BJ (cell line): ENCODE measurements at places on chromosomes 1 and 21.

- no peak for DNase-seq
Measured at GRCh38 chr1:179794146-179794545, 51.1 kb downstream of the FAM163A start.

- no peak for DNase-seq
Measured at GRCh38 chr1:22139066-22139594, 3.8 kb downstream of the WNT4 start.

GRCh38 chr1:201016943-201017827 is 6.3 kb downstream of the KIF21B start:
- no peak for DNase-seq

DNA sequence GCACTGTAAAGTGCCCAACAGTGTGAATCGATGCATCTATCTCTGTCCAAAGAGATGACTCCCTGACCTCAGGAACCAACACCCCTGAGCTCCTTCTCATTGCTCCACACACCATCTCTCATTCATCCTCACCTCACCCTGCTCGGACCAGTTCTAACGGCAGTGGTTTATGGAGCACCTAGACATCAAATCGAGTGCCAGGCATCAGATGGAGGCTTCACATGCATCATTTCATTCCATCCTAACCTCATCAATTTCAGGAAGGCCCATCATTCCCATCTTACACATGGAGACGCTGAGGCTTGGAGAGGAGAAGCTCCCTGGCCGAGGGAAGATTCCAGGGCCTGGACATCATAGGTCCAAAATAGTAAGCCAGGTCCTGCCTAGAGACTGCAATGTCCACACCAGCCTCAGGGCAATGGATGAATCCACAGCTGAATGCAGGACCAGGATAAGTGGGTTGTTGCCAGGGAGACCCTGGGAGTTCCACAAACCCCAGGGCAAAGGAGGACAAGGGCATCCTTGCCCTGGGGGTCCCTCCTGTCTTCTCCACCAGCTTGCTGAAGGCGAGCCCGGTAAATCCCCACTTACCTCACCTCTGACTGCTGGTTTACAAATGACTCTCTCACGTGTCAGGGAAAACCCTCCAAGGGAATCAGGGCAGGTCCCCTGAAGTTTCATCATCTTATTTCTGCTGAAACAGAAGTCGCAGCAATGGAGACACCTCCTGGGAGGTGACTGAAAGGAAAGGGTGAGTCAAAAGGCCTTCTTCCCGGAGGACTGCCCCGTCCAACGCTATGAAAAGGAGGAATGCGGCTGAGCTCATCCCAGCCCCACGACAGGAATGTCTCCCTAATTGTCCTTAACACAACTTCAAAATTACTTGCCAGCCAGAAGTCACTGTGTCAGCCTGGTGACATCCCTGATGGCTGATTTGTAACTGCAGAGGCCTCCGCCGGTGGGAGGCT is 9.0 kb upstream of the IFFO2 start:
- peak; percentile 62 for DNase-seq
